T-helper 2 cell treated with Interferon-gamma antibody and Interleukin-4, amounts not matched to agents 5 μg/mL and 100 μg/mL, for 36 hours (primary cell): ENCODE measurements at places on chromosomes 3 and 15.

DNA sequence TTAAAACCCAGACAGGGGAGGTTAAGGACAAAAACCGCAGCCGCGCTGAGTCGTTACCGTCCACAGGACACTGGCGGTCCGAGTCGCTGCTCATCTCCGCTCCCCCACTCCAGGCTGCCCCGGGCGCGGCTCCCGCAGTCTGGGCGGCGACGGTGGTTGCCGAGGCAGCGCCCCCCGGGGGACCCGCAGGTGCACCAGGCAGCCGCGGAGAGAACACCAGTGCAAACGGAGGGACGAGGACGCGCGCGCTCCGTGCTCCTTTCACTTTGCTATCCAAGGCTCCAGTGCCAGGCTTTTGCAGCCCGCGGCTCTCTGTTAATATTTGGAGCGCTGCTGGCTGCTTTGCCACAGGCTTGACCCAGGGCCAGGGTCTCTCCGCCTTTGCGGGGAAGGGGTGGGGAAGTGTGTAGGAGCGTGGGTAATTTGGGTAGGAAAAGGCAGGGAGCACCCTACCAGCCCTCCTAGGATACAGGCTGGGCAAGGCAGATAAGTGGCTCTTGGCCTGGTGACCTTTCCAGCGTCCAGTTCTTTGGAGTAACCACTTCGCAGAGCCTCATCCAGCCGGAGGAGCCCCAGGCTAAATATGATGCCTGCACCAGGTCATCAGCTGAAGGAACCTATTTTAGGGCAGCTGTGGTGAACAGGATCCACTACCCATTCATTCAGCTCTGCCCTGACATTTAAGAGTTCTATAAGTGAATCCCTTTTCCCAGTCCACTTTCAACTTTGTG, at the start of gene GADL1:
TSS of gene GADL1 (minus strand) at position 141 of the 731 bp plus-strand sequence. CDS start at position 94, 47 bp downstream.
- no peaks in the 10 kb centered on the region for H3K36me3 ChIP-seq
- H3K27me3 ChIP-seq = peaks cover 60% of the 10 kb centered on the region
- peak; percentile 4 for DNase-seq
- H3K4me1 ChIP-seq = peaks cover 8% of the 10 kb centered on the region

DNA sequence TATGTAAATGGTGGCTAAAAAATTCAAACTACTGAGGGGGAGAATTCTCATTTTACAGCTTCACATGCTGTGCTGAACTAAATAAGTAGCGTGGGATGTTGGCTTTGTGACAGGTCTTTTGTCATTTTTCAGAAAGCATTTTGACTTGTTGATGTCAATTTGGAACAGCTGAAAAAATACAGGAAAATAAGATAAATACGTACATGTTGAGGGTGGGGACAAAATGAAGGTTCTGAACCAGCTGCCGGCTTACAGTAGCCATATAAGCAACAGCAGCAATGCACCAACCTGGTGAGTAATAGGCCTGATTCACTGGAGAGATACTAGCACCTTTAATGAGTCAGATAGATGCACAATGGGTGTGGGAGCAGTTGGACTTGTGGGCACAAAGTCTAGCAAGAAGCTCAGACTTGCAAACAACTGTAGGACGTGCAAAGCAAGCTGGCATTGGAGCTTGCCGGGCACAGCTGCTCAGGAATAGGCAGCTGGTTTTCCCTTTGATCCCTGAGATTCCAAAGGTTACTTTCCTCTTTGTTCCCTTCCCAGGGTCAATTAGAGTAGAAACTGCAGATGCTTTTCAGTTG, 12.9 kb downstream of the B3GNT5 start:
- H3K27me3 ChIP-seq = no peaks in the 10 kb centered on the region
- peaks cover 15% of the 10 kb centered on the region for H3K4me1 ChIP-seq
- peak; percentile 71 for DNase-seq
- no peak overlapping the region for H3K4me3 ChIP-seq

DNA sequence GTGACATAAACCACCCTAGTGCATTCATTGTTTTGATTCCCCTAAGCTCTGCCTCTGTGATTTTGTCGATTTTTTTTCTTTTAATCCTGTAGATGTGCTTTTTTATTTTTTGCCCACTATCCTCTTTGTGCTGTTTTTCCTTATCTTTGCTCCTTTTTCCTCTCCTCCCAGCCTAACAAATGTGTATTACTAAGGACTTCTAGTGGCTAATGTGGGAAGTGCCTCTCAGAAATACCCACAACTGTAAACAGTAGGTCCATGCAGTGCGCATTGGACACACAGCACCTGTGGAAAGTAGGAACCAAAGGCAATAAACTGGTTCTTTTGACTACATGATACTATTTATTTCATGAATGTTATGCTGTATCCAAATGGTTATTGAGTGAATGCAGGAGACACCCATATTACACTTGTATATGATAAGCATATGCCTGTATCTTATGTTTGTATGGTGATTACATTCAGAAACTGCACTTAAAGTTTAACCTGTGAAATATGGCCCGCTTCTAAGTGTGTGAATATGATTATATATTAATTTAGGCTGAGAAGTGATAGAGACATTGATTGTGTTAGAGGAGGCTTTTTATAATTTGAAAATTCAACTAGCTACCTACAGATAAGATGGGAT, 147.8 kb downstream of the PLCL2 start:
- peaks cover 55% of the 10 kb centered on the region for H3K4me1 ChIP-seq
- DNase-seq = no peak
- no peaks in the 10 kb centered on the region for H3K27me3 ChIP-seq
- no peak overlapping the region for H3K27ac ChIP-seq

GRCh38 chr15:79322945-79323344, 12.0 kb downstream of the TMED3 start:
- no peak for DNase-seq
- H3K27me3 ChIP-seq = no peaks in the 10 kb centered on the region
- no peak overlapping the region for H3K27ac ChIP-seq
- peaks cover 10% of the 10 kb centered on the region for H3K4me1 ChIP-seq
- H3K36me3 ChIP-seq = peaks cover 53% of the 10 kb centered on the region

DNA sequence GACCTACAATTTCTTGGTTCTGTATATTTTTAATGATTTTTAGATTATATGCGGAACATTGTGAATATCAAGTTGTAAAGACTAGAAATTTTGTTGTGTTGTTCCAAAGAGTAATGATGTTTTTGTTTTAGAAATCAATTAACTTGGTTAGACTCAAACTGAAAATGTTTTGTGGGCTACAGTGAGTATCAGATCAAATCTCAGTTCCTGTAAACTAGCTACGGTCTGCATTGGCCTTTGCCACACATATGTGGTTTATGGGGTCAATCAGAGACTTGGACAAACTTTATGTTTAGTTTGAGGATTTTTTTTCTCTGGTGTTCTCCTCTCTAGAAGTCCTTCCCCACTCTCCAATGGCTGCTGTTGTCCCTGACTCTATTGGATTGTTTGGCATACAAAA, 308.0 kb upstream of the THRB start:
- H3K4me3 ChIP-seq = no peak overlapping the region
- no peak for DNase-seq
- H3K4me1 ChIP-seq = no peaks in the 10 kb centered on the region

DNA sequence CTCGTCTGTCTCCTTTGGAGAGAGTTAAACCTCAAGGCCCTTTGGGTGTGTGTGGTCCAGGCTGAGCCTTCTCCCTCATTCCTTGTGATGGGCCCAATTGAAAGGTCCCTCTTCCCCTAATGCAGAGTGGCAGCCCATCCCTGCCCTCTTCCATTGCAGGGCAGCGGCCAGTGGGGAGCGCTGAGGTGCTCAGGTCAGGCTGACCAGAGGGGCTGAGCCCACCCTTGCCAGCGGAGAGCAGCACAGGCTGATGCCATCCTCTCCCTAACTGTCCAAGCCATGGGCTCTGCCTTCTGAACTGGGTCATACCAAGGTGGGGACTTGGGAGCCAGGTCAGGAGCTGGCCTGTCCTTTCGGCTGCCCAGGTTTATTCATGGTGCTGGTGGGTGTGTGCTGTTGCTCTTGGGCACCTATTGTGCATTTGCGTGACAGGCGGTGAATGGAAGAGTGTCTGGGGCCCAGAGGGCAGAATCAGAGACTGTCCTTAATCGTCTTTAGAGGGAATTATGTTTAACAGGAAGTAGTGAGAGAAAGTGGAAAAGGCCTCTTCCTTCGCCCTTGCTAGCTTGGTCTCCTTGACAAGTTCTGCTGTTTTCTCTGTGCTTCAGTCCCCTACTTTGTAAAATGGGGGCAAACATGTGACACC, 96.9 kb downstream of the VGLL4 start:
- DNase-seq = no peak
- no peaks in the 10 kb centered on the region for H3K27me3 ChIP-seq
- no peak overlapping the region for H3K27ac ChIP-seq
- H3K4me1 ChIP-seq = no peaks in the 10 kb centered on the region
- H3K4me3 ChIP-seq = no peak overlapping the region

GRCh38 chr3:131843174-131843573, 191.6 kb downstream of the CPNE4 start:
- no peaks in the 10 kb centered on the region for H3K27me3 ChIP-seq
- DNase-seq = no peak
- H3K4me1 ChIP-seq = no peaks in the 10 kb centered on the region
- no peak overlapping the region for H3K27ac ChIP-seq
- H3K36me3 ChIP-seq = no peaks in the 10 kb centered on the region
